CD8-positive, alpha-beta memory T cell (primary cell): ENCODE measurements at places on chromosomes 7 and 10. TPM values are rescaled to one million over a fixed set of nuclear protein-coding genes. Genes with fewer than 3 reads are reported as not detected.

DNA sequence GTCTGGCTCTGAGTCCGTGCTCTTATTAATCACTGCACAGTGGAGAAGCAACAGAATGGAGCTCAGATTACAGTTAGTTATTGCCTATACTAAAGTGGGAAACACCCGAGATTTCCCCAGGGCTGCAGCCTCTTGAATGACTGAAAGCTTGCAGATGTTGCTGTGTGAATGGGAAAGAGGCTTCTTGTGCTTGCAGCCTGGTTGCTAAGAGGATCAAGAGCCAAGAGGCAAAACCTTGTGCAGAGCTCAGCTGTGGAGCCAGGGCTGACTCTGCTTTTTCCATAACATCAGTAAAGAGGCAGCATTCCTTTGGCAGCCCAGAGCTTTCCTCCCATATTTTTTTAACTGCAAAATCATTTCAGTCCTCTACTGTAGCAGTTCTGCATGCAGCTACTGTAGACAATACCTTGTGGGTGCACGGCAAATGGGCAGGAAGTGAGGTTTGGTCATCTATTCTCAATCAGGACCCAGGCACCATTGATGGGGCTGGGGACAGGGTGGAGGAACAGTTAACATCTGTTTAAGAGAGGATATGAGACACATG, 86.5 kb downstream of the RALA start:
- H3K27me3 ChIP-seq = no peaks in the 10 kb centered on the region
- no peak overlapping the region for H3K27ac ChIP-seq
- H3K4me1 ChIP-seq = no peaks in the 10 kb centered on the region
- H3K36me3 ChIP-seq = no peaks in the 10 kb centered on the region

Gene FZD1
- 0.02 TPM for total RNA-seq

Gene STEAP2
- not detected for total RNA-seq

- H3K36me3 ChIP-seq = no peaks in the 10 kb centered on the region
- no peaks in the 10 kb centered on the region for H3K27me3 ChIP-seq
- H3K4me3 ChIP-seq = no peak overlapping the region
- DNase-seq = no peak
- H3K27ac ChIP-seq = no peak overlapping the region
Measured at GRCh38 chr10:2223548-2224320, 486.4 kb upstream of the ADARB2 start.

Gene LRIT1
- total RNA-seq = not detected
